CD4-positive, alpha-beta memory T cell (primary cell): ENCODE measurements at places on chromosomes 11 and 22. TPM values are rescaled to one million over a fixed set of nuclear protein-coding genes. Genes with fewer than 3 reads are reported as not detected.

RBM14 gene
- 66.2 TPM for polyA plus RNA-seq

PRAME gene
- not detected for polyA plus RNA-seq

CLDN25 gene
- polyA plus RNA-seq: not detected

POU2AF1 gene
- polyA plus RNA-seq: 2.0 TPM

MRGPRF gene
- polyA plus RNA-seq: not detected

MYO7A gene
- polyA plus RNA-seq: 0.24 TPM
